ENCODE measurements at places on chromosomes 6 and 20.

- DNase-seq, result no peak
Observed at GRCh38 chr20:4136078-4136966, 121.0 kb upstream of the RNF24 start.

- DNase-seq, result no peak
Observed at GRCh38 chr20:35698298-35699126, 640 bp downstream of the NFS1 start.

- no peak for DNase-seq
Observed at GRCh38 chr6:143126574-143126941, 65.9 kb downstream of the AIG1 start.

DNA sequence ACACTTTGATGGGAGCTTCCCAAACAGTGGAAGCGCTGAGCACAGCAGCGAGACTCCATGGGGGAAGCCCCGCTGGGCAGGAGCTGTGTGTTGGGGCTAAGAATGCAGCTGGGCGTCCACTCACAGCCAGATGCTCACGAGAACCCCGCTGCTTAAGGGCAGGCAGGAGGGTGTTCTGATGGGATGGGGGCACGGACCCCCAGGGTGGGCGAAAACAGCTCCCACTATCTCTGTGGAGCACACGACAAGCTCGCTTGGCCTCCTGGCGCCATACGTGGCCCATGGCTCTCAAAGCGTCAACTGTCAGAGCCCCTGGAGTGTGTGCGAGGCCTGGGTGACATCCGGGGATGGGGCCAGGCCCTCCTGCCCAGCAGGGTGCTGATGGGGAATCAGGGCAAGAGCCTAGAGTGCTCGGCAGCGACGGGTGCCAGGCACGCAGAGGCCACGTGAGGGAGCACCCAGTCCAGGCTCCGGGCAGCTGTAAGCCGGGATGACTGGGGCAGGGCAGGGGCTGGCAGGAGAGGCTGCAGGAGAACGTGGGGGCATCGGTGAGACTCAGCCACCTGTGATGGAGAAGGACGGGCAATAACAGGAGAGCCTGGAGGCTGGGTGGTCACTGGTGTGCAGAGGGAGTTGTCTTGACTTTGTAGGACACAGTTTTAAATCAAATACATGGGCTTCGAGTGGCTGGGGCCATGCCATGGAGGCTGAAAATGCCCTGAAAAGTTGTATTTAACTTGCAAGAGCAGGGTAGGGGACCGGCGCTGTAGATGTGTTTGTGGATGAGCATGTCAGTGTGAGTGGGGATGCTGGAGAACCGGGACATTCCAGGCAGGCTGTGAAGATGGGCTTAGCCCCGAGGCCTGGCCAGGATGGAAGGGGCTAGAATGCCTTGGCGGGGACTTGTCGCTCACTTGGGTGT, 27.3 kb downstream of the PYGB start:
- DNase-seq, result no peak

- no peak for DNase-seq
Observed at GRCh38 chr6:163892824-163893561, 478.5 kb downstream of the QKI start.

DNA sequence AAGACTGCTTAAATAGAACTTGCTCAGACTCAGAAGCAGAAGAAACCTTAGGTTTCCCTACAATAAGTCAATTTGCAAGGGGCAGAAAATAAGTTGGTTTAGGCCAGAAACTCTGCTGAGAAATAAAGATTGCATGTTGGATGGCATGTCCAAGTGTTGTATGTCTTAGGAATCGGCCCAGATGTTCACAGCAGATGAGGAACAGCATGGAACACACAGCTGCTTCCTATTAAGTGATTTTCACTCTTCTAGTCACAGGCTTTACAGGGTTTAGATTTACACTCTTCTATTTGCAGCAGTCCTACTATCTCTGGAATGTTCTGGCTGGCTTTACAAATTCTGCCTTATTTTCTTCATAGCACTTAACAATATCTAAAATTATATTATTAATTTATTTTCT, 3.2 kb downstream of the ZKSCAN4 start:
- DNase-seq, result no peak

DNA sequence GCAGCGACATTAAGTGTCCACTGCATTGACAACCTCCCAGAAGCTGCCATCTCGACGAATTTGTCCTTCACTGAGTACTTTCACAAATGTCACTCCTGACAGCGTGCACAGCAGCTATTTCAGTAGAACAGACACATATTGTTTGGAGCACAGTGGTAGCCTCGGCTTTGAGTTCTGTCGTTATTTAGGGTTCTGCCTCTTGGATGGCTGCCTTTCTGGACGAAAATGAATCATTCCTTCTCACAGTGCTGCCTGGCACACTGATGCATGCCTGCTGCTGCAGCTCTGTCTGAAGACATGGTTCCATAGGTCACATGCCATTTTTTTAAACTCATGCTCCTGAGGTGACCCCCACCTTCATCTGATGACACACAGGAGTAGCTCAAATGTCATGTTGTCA, 477.0 kb downstream of the C6orf118 start:
- no peak for DNase-seq

DNA sequence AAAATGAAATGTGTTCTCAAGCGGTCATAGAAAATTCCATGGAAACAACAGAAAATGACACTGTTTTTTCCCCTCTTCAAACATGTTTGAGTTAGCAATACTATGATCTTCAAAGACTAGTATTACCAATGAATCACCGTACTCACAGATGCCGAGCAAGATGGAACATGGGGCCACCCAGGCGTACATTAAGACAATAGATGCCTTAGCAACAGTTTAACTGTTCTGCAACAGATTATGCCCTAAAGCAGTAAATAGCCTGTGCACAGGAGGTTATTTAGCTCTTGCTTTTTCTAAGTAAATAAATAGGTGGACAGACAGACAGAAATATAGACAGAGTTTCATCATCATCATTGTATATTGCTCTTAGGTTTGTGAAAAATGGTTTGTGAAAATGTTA, 284.0 kb upstream of the DEFB112 start:
- no peak for DNase-seq

- DNase-seq, result no peak
Observed at GRCh38 chr6:38391626-38392579, 247.8 kb downstream of the BTBD9 start.

DNA sequence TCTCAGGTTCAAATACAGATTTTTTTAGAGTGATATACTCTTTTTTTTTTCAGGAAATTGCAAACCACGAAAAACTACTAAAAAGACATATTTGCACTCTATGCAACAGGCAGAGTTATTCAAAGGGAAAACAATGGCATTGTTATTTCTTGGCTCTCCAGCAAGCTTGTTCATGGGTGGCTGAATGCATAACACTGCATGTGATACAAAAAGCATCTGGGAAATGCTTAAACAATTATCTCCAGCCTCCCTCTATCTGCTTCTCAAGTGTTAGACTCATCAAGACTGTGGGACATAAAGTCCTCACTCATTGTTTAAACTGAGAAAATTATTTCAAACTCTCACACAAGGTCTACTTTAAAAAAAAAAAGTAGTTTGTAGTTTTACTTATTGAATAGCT, 7.3 kb upstream of the COL12A1 start:
- DNase-seq, result no peak

- no peak for DNase-seq
Observed at GRCh38 chr6:44787254-44787834, 399.8 kb downstream of the CDC5L start.

GRCh38 chr6:157537556-157537955, 156.6 kb downstream of the ZDHHC14 start:
- DNase-seq, result no peak

DNA sequence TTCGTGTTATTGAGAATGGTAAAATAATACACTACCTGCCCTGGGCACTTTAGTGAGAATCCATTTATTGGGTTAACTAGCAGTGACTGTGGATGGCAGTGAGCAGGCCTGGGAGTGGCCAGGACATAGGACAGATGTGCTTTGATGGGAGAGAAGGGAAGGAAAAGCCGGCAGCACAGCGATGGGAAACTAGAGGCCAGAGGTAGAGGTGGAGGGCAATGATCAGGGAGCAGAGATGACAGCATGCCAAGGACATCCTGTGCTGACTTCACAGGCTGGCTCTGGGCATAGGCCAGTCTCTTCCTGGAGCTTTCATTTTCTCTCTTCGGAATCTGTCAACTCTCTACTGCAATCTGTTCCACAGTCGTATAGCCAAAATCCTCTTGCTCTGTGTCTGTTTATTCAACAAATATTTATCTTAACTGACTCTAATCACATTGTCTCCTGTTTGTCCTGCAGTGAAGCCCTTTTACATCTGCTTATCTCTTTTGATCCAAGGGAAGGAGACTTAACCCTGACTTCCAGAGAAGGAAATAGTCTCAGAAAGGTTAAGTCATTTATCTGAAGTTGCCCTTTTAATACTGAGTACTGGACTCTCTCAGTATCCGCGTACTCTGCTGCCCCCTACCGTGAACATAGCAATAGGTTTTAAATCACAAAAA, 18.4 kb upstream of the MMP24 start:
- peak; percentile 47 for DNase-seq

- DNase-seq, result no peak
Observed at GRCh38 chr6:72811971-72812421, 190.1 kb downstream of the KCNQ5 start.

- no peak for DNase-seq
Observed at GRCh38 chr6:142846459-142846831, 98.5 kb downstream of the HIVEP2 start.

GRCh38 chr20:51092338-51092737, 69.4 kb upstream of the KCNG1 start:
- no peak for DNase-seq

- no peak for DNase-seq
Observed at GRCh38 chr6:45633272-45633908, 255.7 kb upstream of the SUPT3H start.

- DNase-seq, result no peak
Observed at GRCh38 chr6:106452628-106453027, 92.1 kb downstream of the CRYBG1 start.

DNA sequence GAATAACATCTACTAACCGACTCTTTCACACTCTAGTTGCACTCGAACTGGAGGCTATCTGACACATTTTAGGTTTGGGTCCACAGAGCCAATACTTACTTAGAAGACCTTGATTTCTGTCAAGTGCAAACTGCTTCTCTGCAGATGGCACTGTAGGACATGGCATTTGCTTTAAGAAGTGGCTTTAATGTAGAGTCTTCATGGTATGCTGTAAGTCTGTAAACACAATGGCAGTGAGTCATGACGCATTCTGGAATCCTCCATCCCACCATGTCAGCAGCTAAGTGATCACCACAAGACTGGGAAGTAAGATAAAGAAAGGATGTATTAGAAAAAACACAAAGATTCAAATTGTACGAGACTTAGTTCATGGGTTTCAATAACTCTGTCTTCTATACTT, 377.0 kb upstream of the NOX3 start:
- no peak for DNase-seq

DNA sequence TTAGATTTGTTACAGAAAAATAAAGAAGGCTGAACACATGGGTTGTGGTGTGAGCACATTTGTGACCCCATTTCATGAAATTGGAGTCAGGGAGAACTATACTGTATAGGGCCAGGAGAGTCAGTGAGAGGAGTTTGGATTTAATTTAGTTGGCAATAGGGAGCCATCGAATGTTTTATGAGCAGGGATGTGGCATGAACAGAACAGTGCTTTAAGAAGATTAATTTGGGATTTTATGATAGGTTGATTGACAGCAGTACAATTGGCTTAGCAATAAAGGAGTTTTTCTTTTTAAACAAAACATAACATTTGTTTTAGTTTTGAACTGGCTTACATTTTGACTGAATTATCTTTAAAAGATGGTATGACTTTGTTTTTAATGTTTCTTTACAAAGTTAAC, 105.6 kb upstream of the GLP1R start:
- no peak for DNase-seq

GRCh38 chr6:53294095-53294494, 54.7 kb downstream of the ELOVL5 start:
- DNase-seq, result no peak

DNA sequence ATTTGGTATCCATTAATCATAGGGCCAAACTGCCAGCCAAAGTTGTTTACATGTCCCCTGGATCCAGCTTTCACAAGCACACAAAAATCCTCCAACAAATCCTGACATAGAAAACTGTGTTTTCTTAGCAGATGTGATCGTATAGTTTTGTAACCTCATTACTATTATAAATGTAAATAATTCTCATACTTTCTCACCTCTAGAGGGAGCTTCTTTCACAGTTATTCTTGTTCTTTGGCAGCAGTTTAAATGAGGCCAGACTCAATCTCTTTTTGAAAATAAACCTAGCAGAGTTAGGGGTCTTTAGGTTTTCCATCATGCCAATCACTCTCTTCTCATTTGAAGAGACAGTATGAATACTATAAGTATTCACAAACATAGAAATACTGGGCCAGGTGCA, 17.0 kb upstream of the ZNF318 start:
- no peak for DNase-seq

DNA sequence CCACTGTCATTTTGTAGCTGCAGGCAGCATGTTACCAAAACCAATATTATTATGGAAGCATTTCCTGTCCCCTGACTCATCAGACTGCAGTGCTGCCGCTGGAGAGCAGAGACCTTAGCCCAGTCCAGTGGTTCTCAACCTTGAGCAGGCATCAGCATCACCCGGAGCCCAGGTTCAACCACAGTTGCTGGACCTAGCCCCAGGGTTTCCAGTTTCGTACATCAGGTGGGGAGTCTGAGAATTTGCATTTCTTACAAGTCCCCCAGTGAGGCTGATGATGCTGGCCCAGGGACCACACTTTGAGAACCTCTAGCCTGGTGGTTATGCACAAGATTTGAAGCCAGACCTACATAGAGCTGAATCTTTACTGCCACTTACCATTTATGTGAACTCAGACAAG, 47.3 kb downstream of the LY86 start:
- DNase-seq, result no peak

GRCh38 chr6:32665661-32666060, 796 bp downstream of the HLA-DQB1 start:
- DNase-seq, result no peak

DNA sequence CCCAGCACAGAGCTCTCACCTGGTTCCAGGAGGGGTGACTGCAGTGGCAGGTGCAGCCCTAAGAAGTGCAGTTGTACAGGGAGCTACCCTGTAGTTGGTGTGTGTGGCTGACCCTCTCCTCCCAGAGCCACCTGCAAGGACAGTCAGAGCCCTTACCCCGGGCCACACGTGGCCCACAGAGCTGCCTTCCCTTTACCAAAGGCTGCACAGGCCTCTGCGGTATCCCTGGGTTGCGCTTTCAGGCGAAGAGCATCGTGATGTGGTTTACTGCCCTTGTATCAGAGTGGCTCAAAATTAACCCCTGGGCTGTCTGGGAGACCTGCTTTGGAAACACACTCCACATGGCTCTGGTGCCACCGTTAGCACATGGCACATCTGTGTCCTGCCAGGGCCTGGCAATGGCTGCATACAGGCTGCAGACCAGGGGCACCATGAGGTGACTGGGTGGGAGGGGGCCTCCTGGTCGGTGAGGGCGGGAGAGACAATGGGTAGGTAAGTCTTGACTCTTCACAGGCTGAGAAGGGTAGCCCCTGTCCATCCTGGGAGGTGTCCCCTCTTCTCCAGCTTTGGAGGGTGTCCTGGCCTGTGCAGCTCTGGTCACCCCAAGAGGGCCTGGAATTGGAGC, 81.5 kb downstream of the CDH4 start:
- DNase-seq, result no peak

DNA sequence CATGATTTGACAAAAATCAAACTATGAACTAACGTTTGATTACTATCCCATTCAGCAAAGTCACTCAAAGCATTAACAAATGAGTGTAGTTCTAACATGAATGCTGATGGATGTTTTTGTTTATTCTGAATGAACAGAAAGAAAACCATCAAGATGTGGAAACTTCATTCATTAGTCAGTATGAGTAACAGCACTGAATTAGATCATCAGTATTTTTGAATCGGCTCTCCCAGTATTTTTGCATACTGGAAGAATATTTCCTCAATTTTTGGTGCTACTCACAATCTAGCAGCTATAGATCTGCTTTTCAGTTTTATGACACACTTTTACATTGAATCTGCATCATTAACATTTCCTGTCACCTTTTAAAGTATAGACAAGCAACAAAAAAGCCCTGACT, 63.8 kb upstream of the CD83 start:
- no peak for DNase-seq

All from NCI-H1048 (cell line).